Fibroblast of mammary gland (primary cell): ENCODE measurements at places on chromosomes 3 and 15.

- DNase-seq: peak; percentile 56
Measured at GRCh38 chr3:88195951-88196434, 46.2 kb downstream of the C3orf38 start.

DNA sequence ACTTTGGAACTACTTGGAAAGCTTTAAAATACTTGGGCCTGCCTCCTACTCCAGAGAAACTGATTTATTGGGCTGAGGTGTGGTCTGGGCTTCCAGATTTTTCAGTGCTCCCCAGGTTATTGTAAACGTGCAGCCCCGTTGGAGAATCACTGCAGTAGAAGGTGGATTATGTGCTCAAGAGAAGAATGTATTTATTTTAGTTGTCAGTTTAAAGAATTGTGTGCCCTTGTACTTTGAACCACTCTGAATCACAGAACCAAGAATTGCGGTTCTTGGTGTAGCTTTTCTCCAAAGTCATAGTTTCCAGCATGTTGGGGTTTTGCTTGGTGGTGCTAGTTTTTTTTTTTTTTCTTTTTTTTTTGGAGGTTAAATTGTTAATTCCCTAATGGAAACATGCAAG is 1.6 kb downstream of the TATDN2 start:
- peak; percentile 32 for DNase-seq

DNA sequence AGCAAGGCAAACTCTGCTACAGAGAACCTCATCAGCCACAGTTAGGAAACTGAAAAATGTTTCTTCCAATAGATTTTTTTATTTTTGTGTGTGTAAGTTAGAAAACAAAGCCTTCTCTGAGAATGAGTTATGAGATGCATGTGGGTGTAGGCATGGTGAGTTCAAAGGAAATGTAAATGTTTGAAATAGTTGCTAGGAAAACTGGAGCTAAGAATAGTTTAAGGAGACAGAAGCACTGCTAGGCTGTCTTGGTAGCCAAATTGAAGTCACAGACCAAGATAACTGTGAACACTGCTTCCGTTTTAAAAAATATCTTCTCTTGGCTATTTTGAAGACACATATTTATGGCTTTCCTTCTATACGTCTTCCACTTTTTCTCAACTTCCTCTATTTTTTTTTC is 1501.2 kb upstream of the CADM2 start:
- DNase-seq: no peak

- no peak for DNase-seq
Measured at GRCh38 chr3:74027121-74027520, 402.4 kb upstream of the PDZRN3 start.

- DNase-seq: peak; percentile 83
Measured at GRCh38 chr15:85592148-85592547, 202.6 kb downstream of the KLHL25 start.

DNA sequence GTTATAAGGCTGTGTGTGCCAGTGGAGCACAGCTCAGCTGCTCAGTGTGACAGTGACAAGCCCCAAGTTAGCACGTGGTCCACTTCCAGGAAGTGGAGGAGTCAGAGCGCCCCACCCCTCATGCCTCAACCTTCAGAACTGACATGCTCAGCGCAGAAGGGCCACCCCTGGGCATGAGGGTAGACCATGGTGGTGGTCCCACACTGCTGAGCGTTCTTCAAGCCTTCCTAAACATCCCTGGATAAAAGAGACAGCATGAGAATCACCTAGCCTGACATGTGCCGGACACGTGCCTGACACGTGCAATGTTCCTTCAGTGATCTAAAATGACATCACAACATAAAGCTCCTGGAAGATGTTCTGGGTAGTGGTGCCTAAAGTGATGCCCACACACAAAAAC is 16.8 kb downstream of the ATP10A start:
- DNase-seq: no peak

DNA sequence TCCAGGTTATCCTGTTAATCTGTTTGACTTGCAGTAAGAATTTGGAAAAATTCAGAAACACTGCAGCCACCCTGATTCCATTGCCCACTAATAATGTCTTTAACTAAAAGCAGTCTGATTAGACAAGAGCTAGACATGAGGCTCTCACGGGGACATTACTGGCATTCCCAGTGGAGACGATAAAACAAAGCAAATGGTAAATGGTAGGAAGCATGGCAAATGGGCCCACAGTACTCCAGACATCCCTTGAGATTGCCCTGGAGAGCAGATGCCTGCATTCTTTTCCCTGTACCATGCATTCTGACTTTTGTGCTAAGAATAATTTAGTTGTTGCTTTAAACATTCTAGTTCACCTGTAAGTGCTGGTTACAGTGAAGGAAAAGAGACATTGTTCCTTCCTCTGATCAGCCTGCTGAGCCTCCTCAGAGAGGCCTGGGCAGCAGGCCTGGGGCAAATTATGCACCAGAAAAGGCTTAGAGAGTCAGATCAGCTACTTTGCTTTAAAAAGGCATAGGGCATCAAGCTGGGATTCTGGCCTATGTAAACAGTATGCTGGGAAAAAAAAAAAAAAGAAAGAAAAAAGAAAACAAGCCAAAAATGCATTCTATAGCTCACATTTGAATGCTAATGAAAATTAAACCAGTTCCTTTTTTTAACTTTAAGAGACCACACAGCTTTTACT is 204.6 kb downstream of the GABRG3 start:
- no peak for DNase-seq

DNA sequence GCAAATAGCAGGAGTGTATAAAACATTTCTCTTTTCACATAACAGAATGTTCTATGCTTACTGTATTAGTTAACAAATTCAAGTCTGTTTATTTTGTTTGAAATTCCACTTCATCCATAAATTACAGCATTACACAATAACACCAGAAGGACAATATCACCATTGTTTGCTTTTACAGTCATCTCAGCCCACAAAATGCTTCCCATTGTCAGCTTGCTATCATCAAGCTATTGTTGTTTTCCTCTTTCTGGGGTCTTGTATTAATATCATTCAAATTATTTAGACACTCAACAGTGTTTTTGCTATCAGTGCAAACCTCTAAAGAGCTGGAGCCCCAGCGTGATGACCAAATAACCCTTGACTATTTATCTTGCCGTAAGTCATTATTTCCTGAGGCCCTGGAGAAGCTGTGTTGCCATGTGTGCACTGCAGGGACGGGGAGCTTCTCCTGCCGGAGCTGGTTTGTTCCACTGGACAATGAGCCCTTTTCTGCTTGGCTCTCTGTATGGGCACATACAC is 1.1 kb downstream of the SAMMSON start:
- DNase-seq: no peak

DNA sequence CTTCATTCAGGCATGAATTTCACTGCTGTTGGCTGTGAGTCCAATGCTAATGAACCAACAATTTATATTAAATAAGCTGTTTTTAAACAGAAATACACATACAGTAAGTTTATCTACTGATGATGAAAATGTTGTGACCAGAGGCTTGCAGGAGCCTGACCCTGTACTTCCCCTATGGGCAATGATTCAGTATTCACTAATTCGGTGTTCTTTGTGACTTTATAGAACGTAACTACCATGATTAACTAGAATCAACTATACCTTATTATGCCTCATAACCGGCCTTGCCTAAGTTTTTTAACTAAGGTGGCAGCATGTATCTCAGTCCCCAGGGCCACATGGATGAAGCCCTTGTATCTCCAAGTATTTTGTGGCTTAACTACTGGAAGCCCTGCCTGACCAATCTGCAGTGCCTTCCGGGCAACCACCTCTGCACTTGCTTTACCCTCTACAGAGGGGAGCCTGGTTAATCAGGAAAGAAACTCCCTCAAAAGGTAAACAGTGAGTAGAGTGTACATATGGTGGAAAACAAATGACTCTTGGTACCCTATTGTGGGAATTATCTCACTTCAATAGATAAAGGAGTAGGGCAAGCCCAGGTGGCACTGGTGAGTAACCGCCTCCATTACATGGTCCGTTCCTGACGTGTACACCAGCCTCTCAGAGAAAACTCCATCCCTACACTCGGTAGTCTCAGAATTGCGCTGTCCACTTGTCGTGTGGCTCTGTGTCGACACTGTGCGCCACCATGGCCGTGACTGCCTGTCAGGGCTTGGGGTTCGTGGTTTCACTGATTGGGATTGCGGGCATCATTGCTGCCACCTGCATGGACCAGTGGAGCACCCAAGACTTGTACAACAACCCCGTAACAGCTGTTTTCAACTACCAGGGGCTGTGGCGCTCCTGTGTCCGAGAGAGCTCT is 11.6 kb upstream of the CLDN18 start:
- no peak for DNase-seq

GRCh38 chr3:23664459-23664858 is 141.3 kb upstream of the UBE2E1 start:
- peak; percentile 63 for DNase-seq

GRCh38 chr3:107637416-107638183 is 114.8 kb downstream of the BBX start:
- no peak for DNase-seq

GRCh38 chr3:120741837-120742197 is 499 bp downstream of the RABL3 start:
- peak; percentile 54 for DNase-seq

DNA sequence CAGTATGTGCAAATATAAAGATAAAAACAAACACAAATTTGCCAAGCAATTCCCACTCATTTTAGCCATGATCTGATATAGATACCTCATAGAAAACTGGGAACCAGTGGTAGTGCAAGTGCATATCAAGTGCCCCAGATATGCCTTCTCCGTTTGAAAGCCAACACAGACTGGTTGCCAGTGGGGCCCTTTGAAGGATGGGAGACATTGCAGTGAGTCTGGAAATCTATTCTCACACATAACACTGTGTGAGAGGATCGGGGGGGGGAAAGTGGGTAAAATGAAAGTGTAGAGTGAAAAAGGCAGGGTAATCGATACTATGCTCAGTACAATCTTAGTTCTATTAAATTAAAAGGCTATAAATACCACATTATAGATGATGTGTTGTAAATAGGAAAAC is 83.0 kb downstream of the CBLB start:
- no peak for DNase-seq

- no peak for DNase-seq
Measured at GRCh38 chr15:77311618-77312398, 108.1 kb downstream of the PEAK1 start.

GRCh38 chr3:147529551-147529950 is 120.4 kb downstream of the ZIC1 start:
- no peak for DNase-seq

GRCh38 chr3:119796785-119797184 is 14.9 kb downstream of the NR1I2 start:
- no peak for DNase-seq

DNA sequence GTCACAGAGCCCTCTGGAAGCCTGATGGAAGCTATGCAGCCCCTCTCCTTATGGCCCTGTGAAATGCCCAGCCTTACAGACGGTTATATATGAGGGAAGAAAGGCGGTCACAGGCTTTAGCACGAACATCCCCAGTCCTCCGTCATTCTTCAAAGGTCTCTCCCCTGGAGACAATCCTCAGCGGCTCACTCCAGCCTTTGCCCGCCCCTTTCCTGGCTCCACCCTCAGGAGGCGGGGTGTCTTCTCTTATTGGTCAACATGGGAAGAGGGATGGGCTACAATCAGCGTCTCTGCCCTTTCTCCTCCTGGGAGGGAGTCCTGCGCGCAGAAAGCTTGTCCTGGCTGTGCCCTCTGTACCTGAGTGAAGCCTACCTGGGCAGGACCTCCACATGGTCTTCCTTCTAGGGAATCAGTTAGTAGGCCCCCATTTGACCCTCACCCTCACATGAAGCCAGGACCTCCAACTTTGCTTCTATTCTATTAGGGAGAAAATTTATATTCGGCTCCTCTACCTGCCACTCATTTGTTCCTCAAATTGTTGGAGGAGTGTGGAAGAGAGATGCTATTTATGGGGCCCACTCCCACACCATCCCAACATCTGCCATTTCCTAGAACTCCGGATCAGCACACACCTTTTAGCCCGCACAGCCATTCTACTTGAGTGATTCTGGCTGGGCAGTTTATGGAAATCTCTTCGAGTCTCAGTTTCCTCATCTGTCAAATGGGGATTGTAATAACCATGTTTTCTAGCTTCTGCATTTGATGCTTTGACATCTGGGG is 112.9 kb upstream of the SLC6A11 start:
- no peak for DNase-seq

DNA sequence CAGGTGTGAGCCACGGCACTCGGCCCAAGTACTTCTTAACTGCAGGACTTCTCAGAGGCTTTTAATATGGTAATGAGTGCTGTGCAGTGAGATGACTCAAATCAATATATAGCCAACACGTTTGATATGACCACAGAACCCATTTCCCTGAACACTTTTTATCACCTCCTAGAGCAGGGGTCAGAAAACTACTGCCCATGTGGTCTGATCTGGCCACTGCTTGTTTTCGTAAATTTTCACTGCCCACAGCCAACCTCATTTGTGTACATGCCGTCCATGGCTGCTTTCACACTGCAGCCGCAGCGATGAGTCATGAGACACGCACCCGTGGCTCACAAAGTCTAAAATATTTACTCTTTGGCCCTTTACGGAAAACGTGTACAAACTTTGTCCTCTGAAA is 179.2 kb downstream of the RORA start:
- peak; percentile 76 for DNase-seq

DNA sequence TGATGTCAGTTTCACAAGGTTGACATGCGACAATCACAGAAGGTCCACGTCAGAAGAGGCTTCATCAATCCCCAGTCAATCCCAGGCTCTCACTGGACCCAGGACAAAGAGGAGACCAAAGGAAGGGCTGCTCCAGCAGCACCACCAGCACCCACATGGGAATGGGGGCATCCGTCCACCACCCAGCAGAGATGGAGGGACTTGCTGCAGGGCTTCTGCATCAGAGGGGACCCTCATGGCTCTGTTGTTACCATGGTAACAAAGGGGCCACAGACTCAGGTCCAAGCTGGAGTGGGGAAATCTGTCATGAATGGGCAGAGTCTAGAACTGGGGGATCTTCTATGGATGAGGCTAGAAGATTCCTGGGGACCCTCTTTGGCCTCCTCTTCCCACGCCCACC is 13.1 kb downstream of the PLA2G4F start:
- DNase-seq: no peak

- peak; percentile 86 for DNase-seq
Measured at GRCh38 chr3:37324850-37325321, 150.5 kb upstream of the LRRFIP2 start.

DNA sequence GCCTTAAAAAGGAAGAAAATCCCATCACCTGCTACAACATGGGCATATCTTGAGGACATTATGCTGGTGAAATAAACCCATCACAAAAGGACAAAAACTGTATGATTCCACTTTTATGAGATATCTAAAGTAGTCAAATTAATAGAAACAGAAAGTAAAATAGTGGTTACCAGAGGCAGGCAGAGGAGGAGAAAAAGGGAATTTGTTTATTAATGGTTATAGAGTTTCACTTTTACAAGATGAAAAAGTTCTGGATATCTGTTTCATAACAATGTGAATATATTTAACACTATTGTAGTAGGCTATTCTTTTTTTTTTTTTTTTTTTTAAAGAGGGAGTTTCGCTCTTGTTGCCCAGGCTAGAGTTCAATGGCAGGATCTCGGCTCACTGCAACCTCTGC is 40.4 kb downstream of the DPH3 start:
- no peak for DNase-seq
